ENCODE measurements at places on chromosomes 7 and 10. TPM values are rescaled to one million over a fixed set of nuclear protein-coding genes. Genes with fewer than 3 reads are reported as not detected.

GRCh38 chr10:44010873-44011602, 362.4 kb upstream of the ZNF32 start:
- no peak overlapping the region for H3K27ac ChIP-seq
- H3K27me3 ChIP-seq, result no peaks in the 10 kb centered on the region
- H3K4me1 ChIP-seq, result no peaks in the 10 kb centered on the region
- H3K4me3 ChIP-seq, result no peak overlapping the region
- no peak for DNase-seq

DNA sequence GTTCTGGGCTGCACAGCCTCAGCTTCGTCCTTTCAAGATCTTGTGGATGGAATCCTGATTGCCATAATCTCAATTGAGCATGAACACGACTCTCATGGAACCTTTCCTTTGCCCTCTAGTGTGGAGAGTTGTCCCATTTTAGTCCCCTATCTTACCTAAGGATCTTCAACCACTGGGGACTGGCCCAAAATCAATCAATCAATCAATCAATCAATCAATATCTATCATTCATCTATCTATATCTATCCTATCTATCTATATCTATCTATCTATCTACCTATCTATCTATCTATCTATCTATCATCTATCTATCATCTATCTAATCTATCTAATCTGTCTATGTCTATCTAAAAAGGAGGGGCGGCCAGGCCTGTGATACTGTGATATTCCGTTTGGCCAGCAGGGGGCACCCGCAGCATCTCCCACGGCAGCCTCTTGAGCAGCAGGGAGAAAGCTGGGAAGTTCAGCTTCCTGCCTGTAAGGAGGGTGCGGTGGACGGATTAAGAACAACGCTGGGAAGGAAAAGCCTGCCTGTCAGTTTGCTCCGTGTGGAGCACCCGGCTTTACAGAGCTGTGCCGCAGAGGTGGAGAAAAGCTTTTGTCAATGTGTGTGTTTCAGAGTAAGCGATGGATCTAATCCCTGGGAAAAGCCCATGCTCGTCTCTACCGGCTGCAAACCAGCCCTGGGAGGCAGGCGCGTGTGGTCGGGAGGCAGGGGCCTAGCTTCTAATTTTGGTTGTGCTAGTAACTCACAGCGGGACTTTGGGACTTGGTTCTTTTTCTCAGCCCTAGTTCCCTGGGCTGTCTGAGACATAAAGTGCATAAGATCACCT, 124.9 kb downstream of the SH2D4B start:
- H3K27ac ChIP-seq, result peak overlapping the region; percentile 55
- peak; percentile 89 for DNase-seq
- peaks cover 5% of the 10 kb centered on the region for H3K4me1 ChIP-seq
- H3K36me3 ChIP-seq, result no peaks in the 10 kb centered on the region
- H3K27me3 ChIP-seq, result no peaks in the 10 kb centered on the region

DNA sequence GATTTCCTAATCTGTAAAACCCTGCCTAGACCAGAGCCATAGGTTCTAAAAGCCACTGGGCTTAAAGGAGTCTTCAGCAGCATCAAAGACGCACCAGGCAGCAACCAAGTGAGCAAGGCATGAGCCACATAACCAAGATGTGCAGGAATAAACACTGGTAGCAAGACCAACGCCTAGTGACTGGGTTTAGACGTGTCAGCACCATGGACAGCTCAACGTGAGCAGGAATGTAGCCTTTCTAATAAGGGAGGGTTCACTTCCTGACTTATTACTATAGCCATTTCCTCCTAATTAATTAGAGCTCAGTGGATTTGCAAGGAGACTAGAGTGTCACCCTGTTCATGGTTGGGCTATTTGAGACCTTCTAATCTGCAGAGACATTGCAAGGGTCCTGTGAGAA, 223.7 kb downstream of the LHFPL3 start:
- no peak for DNase-seq
- no peak overlapping the region for H3K4me3 ChIP-seq
- H3K36me3 ChIP-seq, result no peaks in the 10 kb centered on the region
- H3K27me3 ChIP-seq, result no peaks in the 10 kb centered on the region

DNA sequence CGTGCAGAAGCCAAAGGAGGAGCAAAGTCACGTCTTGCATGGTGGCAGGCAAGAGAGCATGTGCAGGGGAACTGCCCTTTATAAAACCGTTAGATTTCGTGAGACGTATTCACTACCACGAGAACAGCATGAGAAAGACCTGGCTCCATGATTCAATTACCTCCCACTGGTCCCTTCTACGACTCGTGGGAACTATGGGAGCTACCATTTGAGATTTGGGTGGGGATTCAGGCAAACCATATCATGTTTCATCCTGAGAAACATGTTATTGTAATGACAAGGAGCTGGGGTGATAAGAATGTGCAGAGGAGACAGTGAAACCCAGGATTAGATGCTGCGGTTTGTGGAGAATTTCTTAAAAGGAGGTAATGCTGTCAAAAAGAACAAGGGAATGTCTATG, 34.0 kb downstream of the THNSL1 start:
- no peak for DNase-seq
- no peaks in the 10 kb centered on the region for H3K27me3 ChIP-seq
- H3K27ac ChIP-seq, result no peak overlapping the region
- H3K36me3 ChIP-seq, result no peaks in the 10 kb centered on the region
- H3K4me1 ChIP-seq, result no peaks in the 10 kb centered on the region

DNA sequence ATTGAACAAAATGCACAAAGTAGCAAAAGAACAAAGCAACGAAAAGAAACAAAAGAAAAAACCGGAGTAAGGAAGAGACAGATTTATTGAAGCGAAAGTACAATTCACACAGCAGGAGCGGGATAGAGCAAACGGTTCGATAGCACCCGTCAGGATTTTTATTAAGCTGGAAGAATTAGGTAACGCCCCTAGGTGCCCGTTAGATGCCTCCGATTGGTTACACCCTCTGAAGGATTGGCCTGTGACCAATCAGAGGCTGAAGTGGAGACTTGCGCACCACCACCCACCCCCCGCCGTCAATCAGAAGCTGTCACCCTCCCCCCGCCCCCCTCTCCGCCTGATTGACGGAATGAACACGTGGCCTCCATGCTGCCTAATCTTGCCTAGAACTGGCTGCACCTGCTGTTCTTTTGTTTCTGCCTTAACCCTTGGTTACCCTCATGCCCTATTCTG, 16.8 kb downstream of the OCM2 start:
- DNase-seq, result no peak
- H3K36me3 ChIP-seq, result no peaks in the 10 kb centered on the region
- no peaks in the 10 kb centered on the region for H3K4me1 ChIP-seq
- no peak overlapping the region for H3K4me3 ChIP-seq
- no peak overlapping the region for H3K27ac ChIP-seq

DNA sequence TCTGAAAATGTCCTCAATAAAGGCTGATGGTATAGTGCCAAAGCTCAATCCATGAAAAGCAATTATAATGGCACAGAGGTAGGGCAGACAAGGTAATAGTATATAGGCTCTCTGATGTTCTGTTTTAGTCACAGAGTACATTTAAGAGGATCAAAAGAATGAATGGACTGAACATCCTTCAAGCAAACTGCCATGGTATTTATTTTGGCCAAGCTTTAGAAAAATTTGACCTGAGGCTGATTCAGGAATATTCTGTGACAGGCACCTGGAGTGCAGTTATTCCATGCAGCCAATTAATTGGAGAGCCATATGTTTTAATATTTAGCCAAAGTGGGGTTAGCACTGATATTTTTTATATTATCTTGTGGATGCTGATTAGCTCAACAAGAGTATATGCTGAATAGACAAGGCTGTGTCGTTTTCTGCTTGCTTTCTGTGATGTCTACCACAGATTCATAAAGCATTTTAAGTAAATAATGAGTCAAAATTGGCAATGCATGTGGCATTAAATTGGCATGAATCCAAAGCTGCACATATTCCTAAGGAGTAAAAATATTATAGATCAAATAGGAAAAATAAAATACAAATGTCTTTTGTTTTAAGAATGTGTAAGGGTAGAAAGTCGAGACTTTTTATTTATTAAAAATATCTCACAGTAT, 177.4 kb downstream of the PCLO start:
- H3K4me3 ChIP-seq, result no peak overlapping the region
- H3K36me3 ChIP-seq, result no peaks in the 10 kb centered on the region
- no peaks in the 10 kb centered on the region for H3K27me3 ChIP-seq
- DNase-seq, result no peak
- H3K27ac ChIP-seq, result no peak overlapping the region
- no peaks in the 10 kb centered on the region for H3K4me1 ChIP-seq

- no peak for DNase-seq
- peak overlapping the region; percentile 48 for H3K27ac ChIP-seq
- peak overlapping the region; percentile 1 for H3K4me3 ChIP-seq
- peaks cover 42% of the 10 kb centered on the region for H3K27me3 ChIP-seq
Observed at GRCh38 chr7:2521341-2521745, 1.8 kb downstream of the LFNG start.

- no peaks in the 10 kb centered on the region for H3K27me3 ChIP-seq
- H3K4me1 ChIP-seq, result peaks cover 50% of the 10 kb centered on the region
- no peak overlapping the region for H3K4me3 ChIP-seq
- no peak for DNase-seq
- peak overlapping the region; percentile 72 for H3K27ac ChIP-seq
Observed at GRCh38 chr7:129828989-129829736, 123.6 kb downstream of the UBE2H start.

DNA sequence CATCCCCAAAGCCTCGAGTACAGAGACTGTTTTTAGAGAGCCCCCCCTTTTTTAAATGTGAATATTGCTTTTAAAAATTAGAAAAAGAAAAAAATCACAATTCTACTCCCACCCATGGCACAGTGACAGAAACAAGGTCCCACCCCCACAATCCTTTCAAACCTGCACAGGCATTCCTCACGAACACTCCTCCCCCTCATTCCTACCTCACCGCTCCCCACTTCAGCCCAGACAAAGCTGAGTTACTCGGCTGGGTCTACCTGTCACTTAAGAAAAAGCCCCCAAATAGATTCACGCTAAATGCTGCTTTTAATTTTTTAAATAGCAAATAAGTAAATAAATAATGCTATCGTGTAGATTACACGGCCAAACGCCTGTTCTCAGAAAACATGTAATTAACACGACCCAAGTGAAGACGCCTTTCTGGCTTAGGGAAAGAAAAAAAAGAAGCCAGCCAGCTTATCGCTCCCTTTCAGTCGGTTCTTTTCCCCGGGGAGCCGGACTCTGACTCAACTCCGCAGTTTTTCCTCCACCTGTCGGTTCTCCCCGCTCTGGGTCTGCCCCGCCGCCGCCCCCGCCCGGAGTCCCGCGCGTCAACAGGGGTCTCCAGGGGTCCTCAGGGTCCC, 739 bp downstream of the MPP7 start:
- peak overlapping the region; percentile 77 for H3K4me3 ChIP-seq
- H3K4me1 ChIP-seq, result peaks cover 47% of the 10 kb centered on the region
- peak overlapping the region; percentile 95 for H3K27ac ChIP-seq
- H3K27me3 ChIP-seq, result no peaks in the 10 kb centered on the region
- no peaks in the 10 kb centered on the region for H3K36me3 ChIP-seq

DNA sequence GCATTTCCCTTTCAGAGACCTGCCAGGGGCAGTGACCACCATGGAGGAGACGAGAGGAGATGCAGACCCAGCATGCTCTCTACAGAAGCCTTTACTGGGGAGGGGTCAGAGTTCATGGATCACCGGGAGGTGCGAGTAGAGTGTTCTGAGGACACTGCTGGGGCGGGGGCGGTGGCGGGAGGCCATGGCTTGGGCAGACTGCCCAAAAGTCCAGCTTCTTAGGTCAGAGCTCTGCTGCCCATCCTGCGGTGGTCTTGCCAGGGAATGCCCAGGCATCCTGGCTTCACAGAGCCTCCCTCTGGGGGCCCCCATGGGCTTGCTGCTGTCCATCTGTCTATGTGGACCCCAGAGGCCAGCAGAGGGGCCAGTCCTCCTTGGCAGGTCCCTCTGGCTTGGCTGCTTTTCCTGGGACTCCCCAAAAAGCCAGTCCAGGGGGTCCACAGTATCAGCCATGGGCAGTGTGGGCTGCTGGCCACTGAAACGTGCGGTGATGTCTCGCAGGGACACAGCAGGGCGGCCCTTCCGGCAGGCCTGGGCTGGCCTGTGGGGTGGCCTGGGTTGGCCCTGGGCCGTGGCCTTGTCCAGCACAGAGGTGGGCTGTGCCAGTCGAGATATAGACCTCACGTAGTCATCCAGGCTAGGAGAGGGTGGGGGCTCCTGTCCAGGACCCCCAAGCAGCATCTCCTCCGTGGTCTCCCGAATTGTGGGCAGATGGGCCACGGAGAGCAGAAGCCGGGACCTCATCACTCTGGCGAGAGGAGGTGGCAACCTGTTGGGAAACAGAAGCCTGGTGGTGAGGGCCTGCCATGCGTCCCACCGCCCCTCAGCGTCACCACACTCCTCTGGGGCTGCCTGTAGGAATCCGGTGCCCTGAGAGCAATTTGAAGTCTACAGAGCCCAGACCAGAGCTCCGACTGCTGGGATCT, 1.1 kb downstream of the DEPP1 start:
- peak overlapping the region; percentile 64 for H3K4me3 ChIP-seq
- peaks cover 93% of the 10 kb centered on the region for H3K4me1 ChIP-seq
- H3K27me3 ChIP-seq, result no peaks in the 10 kb centered on the region
- peak overlapping the region; percentile 92 for H3K27ac ChIP-seq
- DNase-seq, result peak; percentile 69

GRCh38 chr7:158422196-158422886, 165.3 kb downstream of the PTPRN2 start:
- no peak overlapping the region for H3K4me3 ChIP-seq
- H3K27ac ChIP-seq, result no peak overlapping the region
- no peak for DNase-seq

GRCh38 chr7:93921607-93922566, at the start of gene GNG11:
GNG11 (plus strand) TSS chr7:93921735; CDS start chr7:93922138, 403 bp downstream.
- peak within 1 kb of the TSS; percentile 86 for H3K27ac ChIP-seq
- H3K4me1 ChIP-seq, result peaks cover 48% of the 10 kb centered on the region
- H3K36me3 ChIP-seq, result peaks cover 5% of the 10 kb centered on the region
- H3K27me3 ChIP-seq, result no peaks in the 10 kb centered on the region
- DNase-seq, result peak; percentile 91
- H3K4me3 ChIP-seq, result peak within 1 kb of the TSS; percentile 62

GRCh38 chr10:47079204-47079580, 168.0 kb downstream of the PTPN20 start:
- DNase-seq, result no peak
- H3K27me3 ChIP-seq, result peaks cover 8% of the 10 kb centered on the region
- no peak overlapping the region for H3K4me3 ChIP-seq
- H3K36me3 ChIP-seq, result no peaks in the 10 kb centered on the region
- H3K27ac ChIP-seq, result no peak overlapping the region
- H3K4me1 ChIP-seq, result no peaks in the 10 kb centered on the region

DNA sequence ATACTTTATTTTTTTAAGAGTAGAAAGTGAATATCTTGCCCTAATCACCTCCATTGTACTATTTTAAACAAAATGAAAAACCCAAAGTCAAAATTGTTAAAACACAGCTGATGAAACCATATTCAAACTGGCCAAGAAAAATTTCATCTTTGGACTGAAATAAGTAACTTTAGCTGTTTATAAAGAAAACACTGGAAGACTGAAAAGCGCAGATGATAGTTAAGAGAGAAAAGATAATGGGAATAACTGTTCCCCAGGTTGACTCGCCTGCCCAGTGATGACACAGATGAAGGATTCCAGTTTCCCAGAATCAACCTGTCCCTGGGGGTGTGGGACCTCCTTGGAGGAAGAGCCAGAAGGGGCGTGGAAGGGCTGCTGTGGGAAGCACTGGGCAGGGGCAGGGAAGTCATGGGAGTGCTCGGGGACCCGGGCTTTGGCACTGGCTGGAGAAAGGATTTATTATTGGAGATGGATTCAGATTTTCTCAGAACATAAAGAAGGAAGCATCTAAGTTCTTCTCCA, 43.1 kb downstream of the DENND2A start:
- no peaks in the 10 kb centered on the region for H3K27me3 ChIP-seq
- H3K27ac ChIP-seq, result peak overlapping the region; percentile 63
- DNase-seq, result no peak
- H3K4me1 ChIP-seq, result no peaks in the 10 kb centered on the region
- H3K36me3 ChIP-seq, result no peaks in the 10 kb centered on the region

Gene CCDC172
- total RNA-seq, result not detected

Gene CUBN
- total RNA-seq, result 1.1 TPM

Gene PHKG1
- 3.2 TPM for total RNA-seq

Gene OLAH
- 0.49 TPM for total RNA-seq

Gene PMS2
- 9.3 TPM for total RNA-seq

Gene CCDC3
- total RNA-seq, result 3.1 TPM

Gene TAS2R41
- total RNA-seq, result not detected

Measured in sigmoid colon (tissue), 7 donors.